ENCODE measurements at places on chromosomes 7 and 10.

GRCh38 chr7:155947051-155947450, 134.8 kb upstream of the SHH start:
- DNase-seq, result no peak

DNA sequence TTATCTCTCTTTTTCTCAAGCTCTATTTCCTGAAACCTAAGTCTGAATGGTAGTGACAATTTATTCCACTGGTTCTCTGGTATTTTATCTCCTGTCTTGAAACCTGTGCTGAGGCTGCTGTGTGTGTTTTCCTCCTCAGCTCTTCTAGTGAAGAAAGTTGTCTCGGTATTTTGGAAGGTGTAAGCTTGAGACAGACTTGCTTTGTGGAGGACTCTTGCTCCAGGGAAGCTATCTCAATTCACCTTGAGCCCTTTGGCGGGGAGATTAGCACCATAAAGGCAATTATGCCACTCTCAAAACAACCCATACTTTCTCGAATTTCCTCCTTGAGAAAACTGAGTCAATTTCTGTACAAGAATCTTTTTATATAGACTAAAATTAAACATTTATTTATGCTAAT, 141.6 kb downstream of the THSD7A start:
- DNase-seq, result no peak

DNA sequence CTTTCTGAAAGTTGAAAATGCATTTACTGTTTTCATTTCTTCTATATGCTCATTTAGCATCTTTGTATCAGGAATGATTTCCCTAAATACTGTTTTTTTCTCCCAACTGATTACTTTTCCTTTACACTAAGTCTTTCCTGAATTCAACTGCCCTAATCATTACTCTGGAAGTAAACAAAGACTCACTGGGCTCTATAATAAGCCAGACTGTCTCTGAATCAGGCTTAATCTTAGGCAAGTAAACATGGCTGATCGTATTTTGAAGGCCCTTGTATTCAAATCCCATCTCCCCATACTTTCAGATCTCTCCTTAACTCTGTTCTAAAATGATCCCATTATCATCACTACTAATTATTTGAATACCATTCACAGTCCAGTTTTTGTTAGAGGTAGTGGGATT, 61.6 kb downstream of the PDZD8 start:
- DNase-seq, result no peak

DNA sequence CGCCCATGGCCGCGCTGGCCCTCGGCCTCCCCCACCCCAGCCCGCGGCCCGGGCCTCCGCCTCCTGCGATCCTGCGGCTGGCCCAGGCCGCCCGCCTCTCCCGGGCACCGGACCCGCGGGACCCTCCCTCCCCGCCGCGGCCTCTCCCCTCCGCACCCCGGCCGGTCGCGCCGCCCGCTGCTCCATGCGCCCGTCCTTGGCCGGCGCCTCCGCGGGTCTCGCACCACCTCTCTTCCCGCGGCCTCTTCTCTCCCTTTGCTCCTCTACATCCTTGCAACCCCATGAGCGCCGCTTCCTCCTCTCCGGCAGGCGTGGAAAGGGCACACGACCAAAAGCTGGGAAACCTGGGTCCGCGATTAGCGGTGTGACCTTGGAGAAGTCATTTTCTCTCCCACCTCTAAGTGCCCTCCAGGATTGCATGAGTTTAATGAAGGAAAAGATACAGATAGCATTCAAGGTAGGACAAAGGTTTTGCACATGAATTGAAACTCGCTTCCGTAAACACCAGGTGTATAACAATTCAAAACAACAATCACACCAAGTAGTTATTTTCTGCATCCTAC, 448 bp upstream of the SRPK2 start:
- no peak for DNase-seq

- DNase-seq, result peak; percentile 69
Measured at GRCh38 chr10:30783939-30784501, 154.5 kb upstream of the LYZL2 start.

GRCh38 chr7:46565253-46566096, 644.4 kb upstream of the IGFBP3 start:
- no peak for DNase-seq

DNA sequence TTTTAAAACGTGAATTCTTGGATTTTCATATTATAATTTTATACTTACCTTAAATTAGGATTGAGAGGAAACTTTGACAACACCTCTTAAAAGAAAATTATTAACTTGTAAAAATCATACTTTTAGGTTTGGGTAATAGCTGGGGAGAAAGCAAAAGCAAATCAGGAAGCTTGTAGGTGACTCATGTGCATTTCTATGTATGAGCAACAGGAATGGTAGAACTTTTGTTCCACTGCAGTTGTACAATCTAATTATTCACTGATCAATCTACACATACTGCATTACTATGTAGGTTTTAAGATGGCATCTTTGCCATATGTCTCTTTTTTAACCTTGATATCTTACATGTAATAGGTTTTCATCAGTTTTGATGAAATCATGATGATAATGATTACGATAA, 223.2 kb downstream of the PRKG1 start:
- no peak for DNase-seq

DNA sequence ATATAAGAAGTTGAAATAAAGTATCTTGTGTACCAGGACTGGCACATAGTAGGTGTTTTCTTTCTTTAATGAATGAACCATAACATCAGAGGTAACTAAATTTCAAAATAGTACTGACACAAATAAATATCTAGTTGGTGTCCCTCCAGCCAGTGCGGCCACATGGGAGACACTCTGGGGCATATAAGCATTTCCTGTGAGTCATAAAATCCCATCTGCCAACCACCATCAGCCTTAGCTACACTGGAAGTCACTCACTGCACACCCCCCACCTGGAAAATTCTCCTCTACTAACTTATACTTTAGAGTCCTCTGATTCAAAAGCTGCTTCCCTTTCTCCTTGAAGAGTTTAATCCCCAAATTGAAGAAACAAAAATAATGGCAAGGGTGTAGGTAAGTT, 32.5 kb downstream of the DYDC1 start:
- DNase-seq, result no peak

DNA sequence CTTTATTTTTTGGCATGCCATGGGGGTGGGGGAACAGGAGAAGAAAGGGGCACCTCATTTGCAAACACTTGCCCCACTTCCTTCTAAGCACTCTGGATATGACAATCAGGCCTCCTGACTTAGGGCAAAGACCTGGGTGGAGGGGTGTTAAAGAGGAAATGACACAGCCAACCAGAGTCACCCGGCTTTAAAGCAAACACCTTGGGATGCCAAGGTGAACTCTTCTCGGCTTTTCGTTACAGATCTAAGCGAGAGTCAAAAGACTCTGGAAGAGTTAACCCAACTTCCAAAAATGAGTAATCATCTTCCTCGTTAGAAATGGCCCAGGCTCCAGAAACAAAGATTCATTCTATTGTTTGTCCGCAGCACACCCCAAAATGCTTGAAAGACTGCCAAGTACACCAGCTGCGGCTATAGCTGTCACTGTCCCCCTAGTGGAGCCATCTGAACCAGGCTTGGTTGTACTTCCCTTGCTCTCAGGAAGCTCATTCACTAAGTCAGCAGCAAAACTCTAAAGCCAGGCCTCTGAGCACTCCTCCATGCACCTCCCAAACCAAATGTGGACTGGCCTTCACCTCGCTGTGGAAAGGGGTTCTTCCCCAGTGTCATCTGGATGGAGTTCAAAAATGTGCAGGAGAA, 24.8 kb downstream of the FAM53B start:
- no peak for DNase-seq

- DNase-seq, result no peak
Measured at GRCh38 chr10:7945034-7945433, 109.5 kb upstream of the GATA3 start.

- DNase-seq, result no peak
Measured at GRCh38 chr10:114102256-114102655, 58.6 kb downstream of the ADRB1 start.

GRCh38 chr7:123958186-123958703, 33.2 kb downstream of the SPAM1 start:
- DNase-seq, result no peak

DNA sequence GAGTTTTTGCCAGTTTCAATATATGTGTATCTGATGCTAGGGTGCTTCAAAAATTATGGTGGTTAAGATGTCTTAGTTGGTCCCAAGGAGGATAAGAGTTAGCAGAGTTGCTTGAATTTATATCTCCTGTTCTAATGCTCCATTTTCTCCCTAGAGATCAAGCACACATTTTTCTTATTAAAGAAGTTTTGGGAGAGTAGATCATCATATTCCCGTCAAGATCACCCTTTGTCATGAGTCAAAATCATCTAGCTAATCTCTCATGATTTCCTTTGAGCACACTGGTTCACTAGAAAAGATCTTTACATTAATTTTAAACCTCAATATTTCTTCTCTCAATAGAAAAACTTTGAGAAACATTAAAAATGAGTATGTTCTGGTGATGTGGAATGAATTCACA, 429.9 kb upstream of the SEMA3A start:
- no peak for DNase-seq

GRCh38 chr7:145665499-145666258, 450.9 kb upstream of the CNTNAP2 start:
- DNase-seq, result no peak

DNA sequence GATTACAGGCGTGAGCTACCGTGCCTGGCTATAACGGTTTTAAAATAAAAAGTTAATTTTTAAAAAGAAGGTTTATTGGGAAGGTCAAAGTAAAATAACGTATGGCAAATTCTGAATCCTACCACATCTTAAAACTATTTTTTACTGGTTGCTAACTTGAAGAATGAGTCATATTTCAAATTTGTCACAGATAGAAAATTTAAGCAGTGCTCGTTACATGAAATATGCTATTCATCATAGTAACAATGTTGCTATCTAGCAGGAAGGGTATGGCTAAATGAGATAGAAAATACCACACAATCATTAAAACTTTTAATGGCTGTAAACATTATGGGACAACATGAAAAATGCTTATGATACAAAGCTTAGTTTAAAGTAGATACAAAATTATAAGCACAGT, 500.5 kb downstream of the PHTF2 start:
- DNase-seq, result no peak

DNA sequence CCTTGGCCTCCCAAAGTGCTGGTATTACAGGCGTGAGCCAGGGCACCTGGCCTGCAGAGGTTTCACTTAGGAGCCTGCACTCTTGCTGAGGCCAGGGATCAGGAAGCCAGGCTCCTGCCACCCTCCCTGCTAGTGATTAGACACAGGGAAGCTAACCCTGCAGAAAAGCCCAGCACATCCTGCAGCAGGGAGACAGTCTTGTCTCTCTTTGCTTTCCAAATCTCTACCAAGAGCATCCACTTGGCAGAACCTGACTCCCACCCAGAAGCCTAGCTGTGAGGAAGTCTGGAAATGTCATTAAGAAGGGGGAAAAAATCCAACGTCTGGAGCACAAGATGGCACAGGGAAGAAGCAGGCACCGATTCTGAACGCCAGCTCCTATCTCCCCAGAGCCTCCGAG, 8.0 kb upstream of the FAM171A1 start:
- no peak for DNase-seq

DNA sequence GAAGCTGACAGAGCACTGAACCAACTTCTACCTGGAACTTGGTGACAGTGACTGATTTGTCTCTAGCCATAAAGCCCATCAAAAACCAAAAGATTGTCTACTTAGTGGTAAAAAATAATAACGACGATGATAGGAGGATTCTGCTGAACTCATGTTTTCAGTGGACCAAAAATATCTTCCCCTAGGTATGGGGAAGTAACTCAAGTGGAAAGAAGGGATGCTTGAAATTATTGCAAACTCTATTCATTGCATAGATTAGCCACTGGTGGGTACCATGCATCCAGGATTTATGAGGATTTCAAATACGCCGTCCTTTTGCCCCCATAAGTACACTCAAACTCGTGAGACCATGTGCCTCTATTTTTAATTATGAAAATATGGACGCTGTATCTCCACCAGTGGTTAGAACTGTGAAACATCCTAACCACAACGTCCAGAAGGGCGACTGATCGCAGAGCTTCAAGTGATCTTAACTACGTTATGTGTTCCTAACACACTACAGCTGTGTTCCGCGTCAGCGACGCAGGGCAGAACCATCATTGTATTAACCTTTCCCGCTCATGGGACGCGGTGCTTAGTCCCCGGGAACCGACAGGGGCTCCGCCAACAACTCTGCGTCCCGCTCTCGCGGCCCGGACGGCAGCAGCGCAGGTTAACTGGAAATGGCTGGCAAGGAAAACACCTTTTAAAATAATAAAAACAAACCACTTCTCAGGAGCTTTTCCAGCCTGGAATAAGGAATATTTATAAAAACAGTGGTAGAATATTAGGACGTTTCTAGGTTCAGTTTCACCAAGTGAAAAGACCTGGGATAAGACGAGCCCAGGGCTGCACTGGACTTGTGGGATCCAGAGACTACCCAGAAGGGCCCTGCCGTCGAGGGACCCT, 776 bp downstream of the PEX1 start:
- DNase-seq, result peak; percentile 8

- DNase-seq, result no peak
Measured at GRCh38 chr10:49070701-49071100, 44.6 kb downstream of the VSTM4 start.

DNA sequence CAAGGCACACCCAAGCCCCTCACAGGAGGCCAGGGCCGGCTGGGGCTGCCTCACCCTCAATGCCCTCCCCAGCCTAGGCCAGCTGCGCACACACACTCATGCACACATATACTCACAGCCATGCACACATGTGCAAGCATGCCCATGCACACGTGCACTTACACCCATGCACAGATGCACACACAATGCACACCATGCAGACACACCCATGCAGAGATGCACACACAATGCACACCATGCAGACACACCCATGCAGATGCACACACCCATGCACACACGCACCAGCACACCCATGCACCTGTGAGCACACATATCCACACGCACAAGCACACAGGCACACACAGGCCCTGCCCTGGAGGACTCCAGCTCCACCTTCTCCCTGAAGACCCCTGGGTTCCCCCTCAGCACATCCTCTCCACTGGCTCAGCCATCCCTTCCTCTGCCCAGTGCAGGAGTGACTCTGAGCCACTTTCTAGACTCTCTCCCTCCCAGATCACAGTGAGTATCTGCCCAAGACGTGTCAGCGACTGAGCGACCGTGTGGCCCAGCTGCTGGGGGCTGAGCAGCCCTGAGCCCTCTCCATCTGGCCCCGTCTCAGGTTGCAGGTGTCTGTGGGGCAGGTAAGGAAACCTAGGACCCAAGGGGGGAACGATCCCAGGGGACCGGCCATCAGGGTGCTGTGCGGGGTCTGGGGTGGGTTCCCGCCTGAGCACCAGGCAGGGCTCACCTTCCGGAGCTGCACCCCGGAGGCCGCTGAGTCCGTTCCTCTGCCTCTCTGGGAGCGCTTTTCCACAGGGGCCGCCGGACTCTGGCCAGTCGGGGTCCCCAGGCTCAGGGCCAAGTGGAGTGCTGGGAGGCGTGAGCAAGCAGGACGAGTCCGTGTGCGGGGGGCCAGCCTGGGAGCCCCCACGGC, 25.8 kb downstream of the AP5Z1 start:
- no peak for DNase-seq

- no peak for DNase-seq
Measured at GRCh38 chr10:42976351-42977031, 100.4 kb upstream of the RET start.

DNA sequence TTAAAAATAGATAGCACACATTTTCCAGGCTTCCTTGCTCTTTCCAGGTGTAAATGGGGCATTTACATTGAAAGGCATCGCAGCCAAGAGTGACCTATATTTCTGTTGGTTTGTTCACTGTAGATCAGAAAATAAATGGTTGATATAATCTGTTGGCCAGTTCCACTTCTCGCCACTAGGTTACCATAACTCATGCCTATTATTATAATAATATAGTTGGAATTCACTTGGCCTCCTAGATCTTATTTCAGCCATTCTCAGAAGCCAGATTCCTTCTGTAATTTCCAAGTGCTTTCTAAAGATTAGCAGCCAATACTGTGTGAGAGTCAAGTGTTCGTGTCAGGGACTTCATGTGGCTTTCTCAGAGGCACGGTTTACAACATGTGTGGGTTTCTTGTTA, 179.5 kb downstream of the DNAH11 start:
- no peak for DNase-seq

Data from stimulated activated CD4-positive, alpha-beta T cell treated with anti-CD3 and anti-CD28 coated beads, Interleukin-1b, Interleukin-23, amount 100 ng/mL, for 1 hour (primary cell).